Hematopoietic multipotent progenitor cell treated with erythropoietin and hydrocortisone succinate and interleukin-3 and kit ligand, for 6 days (in vitro differentiated cells): ENCODE measurements at places on chromosomes 2 and 18.
A peak's percentile ranks its signal among the peaks of the same experiment; 100 is the strongest.

DNA sequence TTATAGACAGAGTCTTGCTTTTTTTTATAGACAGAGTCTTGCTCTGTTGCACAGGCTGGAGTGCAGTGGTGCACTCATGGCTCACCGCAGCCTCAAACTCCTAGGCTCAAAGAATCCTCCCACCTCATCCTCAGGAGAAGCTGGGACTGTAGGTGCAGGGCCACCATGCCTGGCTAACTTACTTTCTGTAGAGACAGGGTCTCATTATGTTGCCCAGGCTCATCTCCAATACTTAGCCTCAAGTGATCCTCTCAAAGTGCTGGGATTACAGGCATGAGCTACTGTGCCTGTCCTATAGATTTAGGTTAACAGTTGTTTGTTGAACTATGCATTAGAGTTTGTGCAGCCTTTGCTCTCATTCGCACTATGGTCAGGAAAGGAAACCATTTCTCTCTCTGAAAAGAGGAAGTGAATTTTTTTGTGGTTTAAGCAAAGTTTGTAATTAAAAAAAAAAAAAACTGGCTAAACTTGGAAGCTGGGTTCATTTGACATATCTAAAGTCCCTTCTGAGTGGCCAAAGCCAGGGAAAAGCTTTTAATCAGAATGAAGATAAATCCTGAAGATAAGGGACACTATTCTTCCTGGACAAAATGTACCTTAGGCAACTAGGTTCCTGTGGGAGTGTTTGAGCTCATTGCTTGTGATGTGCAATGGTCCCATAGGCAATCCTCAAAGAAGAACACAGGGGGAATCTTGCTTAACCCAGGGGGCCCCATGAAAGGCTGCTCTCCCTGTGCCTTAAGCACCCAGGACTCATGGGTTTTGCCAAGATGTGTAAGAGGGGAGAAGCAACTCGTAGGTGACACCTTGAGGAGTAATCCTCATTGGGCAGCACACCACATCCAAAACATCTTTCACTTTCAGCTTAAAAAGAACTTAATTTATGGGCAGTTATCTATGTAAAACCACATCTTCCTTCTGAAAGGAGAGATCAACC is 201.7 kb downstream of the MREG start:
- peak; percentile 69 for DNase-seq

GRCh38 chr2:208033701-208034502 is 8.6 kb upstream of the PLEKHM3 start:
- DNase-seq, result peak; percentile 62

DNA sequence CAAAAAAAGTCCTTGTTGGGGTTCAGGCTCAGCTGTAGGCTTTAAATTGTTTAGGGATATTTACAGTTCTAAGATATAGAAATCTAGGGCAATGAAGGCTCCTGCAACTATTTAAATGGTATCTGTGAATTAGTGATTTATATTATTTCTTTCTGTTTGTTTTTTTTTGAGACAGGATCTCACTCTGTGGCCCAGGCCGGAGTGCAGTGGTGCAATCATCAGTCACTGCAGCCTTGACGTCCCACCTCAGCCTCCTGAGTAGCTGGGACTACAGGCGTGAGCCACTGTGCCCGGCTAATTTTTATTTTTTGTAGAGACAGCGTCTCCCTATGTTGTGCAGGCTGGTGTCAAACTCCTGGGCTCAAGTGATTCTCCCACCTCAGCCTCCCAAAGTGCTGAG is 32.3 kb upstream of the NDUFV2 start:
- DNase-seq, result no peak

GRCh38 chr2:188765522-188766470 is 208.4 kb upstream of the COL3A1 start:
- DNase-seq, result peak; percentile 29

DNA sequence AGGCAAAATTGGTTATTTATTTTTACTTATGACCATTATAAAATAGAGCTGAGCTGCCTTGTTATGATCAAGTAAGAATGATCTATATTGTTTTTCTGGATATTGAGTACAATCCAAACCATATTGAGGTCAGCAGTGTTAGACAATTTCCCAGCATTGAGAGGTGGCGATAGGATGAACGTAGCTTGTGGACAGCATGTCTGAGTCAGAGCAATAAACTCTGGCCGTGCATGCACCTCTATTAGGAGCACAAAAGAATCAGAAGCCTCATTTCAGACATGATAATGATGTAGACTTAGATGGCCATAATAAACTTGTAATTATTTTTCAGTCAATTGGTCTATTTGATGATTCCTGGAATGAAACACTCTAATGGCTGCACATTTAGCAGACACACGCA is 491.6 kb downstream of the RIT2 start:
- DNase-seq, result no peak

- DNase-seq, result no peak
Observed at GRCh38 chr2:44136252-44136651, 32.4 kb upstream of the PPM1B start.

GRCh38 chr2:101109451-101110118 is 41.6 kb downstream of the TBC1D8 start:
- DNase-seq, result no peak

- DNase-seq, result no peak
Observed at GRCh38 chr2:9099341-9099751, 95.9 kb upstream of the MBOAT2 start.

DNA sequence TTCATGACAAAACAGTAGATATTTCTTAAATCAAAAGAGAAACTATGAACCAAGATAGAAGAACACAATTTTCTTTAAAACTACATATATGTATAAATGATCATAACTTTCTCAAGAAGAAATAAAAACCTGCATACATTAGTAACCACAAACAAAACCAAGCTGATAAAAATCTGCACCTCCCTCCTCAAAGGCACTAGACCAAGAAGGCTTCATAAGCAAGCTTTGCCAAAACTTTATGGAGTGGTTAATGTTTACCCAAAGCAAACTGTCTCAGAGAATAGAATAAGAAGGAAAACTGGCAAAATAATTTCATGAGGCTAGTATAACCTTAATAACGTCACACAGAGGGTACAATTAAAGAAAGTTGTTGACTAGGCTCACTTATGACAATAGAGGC is 138.3 kb downstream of the ZBTB7C start:
- DNase-seq, result no peak

DNA sequence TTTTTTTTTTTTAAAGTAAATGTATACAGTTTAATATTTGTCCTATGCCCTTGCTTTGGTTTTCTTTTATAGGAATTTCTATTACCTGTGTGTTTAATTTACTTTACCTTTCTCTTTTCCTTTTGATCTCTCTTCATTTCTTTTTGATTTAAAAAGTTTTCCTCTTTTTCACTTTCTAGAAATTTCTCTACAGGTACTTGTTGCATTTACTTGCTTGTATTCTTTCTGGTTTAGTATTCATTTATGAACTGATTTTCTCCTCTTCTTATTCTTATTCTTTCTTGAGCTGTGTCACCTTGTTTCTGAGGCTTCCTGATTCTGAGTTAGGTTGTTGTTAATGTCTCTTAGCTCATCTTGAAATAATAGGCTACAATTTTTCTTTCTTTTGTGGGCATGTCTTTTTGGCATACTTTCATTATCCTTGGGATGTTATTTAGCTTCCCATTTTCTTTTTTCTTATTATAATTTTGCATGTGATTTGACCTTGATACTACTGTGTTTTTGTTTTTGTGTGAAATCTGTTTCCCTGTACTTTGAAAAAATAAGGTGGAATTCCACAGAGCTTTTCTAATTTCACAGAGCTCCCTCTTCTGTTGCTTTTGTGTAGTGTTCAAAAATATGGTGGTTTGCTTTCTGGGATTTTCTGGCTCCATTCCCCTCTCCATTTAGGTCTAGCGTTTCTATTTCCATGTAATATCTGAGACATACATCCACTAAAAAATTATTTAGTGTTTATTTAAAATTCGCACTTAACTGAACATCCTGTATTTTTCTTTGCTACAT is 25.5 kb upstream of the ALMS1 start:
- no peak for DNase-seq

- no peak for DNase-seq
Observed at GRCh38 chr2:96875498-96876268, 5.8 kb upstream of the SEMA4C start.

GRCh38 chr18:13973061-13973575 is 57.8 kb upstream of the MC2R start:
- no peak for DNase-seq

DNA sequence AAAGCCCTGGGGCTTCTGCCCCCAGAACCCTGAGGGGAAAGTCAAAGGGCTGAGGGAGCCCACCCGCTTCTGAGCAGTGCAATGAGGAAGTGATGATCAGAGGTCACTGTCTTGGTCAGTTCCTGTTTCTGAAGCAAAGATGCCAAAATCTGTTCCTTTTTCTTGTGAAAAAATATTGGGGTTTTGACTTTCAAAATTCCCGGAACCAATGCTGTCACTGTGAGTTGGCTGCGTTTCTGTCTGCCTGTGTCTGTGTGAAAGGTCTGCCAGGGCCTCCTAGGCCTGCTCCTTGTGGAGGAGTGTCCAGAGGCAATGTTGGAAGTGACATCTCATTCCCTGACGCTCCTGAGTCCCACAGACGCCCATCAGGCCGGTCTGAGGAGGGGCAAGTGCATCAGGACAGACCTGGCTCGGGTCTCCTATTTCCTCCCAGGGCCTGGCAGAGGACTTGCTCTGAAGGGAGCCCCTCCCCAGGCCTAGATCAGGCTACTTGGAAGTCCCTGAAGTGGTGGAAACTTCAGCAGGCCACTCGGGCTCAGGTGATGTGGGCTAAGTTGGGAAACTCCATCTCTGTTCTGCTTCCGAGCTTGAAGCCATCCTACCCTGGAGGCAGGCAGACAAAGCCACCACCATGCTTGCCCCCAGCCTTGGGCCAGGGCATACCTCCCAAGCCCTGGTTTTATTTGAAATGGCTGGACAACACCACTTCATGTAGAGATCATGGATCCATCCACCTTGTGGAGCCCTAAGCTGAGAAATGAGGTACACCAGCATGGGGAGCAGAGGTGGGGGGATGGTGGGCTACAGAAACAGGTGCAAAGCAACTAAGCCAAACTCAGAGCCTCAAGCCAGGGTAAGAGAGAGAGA is 51.0 kb downstream of the PKDCC start:
- DNase-seq, result peak; percentile 45

DNA sequence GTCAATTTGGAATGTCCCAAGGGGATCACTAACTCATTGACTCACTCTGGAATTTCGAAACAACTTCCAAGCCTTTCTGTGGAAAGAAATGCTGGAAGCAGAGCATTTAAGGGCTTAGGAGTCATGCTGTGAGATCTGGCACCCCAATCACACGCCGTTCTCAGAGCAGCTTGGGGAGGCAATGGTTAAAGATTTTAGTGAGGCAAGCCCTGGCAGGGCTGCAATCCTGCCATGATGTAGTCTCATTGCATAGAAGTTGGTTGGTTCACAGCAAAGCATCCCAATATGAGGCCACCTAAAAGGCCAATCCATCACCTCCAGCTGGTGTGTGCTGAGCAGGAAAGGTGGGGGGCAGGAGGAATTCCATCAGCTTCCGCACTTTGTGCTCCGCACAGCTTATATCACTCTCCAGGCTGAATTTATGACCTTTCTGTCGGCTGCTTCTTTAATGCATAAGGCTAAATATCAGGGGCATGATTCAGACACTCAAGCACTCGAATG is 1043.9 kb upstream of the POU3F3 start:
- DNase-seq, result no peak

DNA sequence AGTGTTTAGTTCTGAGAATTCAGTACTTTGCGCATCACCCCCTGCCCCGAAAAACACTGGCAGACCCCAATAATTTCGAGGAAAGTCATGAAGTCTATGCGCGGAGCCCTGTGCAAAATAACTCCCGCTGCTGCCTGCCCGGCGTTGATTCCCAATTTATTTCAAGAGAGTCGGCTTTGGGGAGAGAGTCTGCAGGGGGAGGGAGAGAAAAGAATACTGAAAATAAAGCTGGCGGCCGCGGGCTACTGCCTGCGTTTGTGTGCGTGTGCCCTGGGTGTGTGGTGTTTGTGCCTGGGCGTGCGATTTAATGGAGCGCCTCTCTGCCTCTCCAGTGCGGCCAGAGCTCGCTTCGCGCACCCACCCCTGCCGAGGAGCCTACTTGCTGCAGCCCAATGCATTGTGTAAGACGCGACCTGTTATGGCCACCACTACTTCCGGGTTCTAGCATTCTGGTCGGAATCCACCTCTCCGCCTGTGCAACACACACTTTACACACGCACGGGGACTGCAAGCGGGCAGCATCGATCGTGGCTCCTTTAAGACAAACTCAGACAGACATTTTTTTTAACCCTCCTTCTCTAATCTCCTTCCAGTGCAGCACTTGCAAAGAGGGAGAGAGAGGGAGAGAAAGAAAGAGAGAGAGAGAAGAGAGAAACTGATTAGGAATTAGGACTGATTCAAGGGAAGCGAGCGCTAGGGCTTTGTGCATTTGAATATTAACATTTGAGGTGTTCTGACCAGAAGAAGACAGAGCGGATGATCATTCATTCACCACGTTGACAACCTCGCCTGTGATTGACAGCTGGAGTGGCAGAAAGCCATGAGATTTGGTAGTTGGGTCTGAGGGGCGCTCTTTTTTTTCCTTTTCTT is at the start of gene MEIS1:
MEIS1 (plus strand) TSS at position 447 of the 870 bp plus-strand sequence. CDS start 732 bp downstream, outside the sequence.
- DNase-seq, result peak; percentile 96

DNA sequence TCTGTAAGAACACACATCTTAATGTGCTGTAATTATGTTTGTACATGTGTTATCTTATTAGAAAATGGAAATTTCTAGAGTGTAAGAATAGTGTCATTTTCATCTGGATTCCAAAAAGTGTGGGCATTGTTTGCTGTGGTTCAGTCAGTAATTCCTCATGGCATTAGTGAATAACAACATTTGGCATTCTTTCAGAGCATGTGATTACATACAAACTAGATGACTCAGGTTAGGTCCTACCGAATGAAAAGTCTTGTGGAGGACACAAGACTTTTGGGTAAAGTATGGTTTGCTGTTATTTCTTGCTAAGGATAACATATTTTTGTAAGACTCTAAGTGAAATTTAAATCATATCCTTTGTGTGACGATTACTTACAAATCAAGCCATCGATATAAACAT is 593.1 kb upstream of the NRXN1 start:
- DNase-seq, result no peak

GRCh38 chr2:196918927-196919326 is 7.6 kb downstream of the PGAP1 start:
- no peak for DNase-seq

DNA sequence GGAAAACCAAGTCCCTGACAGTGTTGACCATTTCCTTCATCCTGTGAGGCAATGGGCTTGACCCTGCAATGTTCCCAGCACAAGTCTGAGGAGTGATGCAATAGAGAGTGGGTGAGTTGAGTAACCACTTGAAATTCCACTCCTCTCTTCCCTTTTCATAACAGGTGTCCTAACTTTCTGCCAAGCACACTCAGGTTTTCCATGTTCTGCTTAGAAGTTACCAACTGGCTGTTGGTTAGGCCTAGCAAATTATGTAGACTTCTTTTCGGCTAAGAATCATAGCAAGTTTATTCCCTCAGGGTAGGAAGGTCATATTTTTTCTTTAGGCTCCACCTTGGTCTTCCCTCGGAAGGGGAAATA is 11.5 kb downstream of the GNLY start:
- peak; percentile 30 for DNase-seq

GRCh38 chr2:161020437-161020836 is 139.8 kb upstream of the TANK start:
- DNase-seq, result no peak

GRCh38 chr2:179248024-179248348 is 16.6 kb downstream of the SESTD1 start:
- DNase-seq, result no peak

GRCh38 chr2:140359056-140359771 is 1579.0 kb upstream of the NXPH2 start:
- DNase-seq, result no peak

- no peak for DNase-seq
Observed at GRCh38 chr18:57956491-57956890, 87.5 kb upstream of the NEDD4L start.
